ENCODE measurements at places on chromosomes 6 and 20. TPM values are rescaled to one million over a fixed set of nuclear protein-coding genes. Genes with fewer than 3 reads are reported as not detected.
A peak's percentile ranks its signal among the peaks of the same experiment; 100 is the strongest.

DNA sequence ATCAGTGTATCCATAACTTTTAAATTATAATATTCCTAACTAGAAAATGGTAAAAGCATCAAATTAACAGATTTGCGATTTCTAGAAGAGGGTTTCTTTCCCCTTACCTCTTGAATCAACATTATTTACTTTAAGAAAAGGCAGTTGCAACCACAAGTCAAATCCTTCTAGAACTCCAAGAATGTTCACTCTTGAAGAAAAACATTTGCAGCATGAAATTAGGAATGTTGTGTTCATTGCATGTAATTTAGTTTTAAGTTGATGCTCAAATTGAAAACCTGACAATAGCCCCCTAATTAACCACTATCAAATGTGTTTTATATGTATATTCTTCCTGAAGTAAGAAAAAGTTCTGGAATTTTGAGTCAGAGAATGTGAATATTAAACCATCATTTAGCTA is 2.3 kb upstream of the REV3L start:
- no peak for DNase-seq
- H3K4me3 ChIP-seq = peak overlapping the region; percentile 94
- peaks cover 10% of the 10 kb centered on the region for H3K27me3 ChIP-seq
- peaks cover 6% of the 10 kb centered on the region for H3K36me3 ChIP-seq

DNA sequence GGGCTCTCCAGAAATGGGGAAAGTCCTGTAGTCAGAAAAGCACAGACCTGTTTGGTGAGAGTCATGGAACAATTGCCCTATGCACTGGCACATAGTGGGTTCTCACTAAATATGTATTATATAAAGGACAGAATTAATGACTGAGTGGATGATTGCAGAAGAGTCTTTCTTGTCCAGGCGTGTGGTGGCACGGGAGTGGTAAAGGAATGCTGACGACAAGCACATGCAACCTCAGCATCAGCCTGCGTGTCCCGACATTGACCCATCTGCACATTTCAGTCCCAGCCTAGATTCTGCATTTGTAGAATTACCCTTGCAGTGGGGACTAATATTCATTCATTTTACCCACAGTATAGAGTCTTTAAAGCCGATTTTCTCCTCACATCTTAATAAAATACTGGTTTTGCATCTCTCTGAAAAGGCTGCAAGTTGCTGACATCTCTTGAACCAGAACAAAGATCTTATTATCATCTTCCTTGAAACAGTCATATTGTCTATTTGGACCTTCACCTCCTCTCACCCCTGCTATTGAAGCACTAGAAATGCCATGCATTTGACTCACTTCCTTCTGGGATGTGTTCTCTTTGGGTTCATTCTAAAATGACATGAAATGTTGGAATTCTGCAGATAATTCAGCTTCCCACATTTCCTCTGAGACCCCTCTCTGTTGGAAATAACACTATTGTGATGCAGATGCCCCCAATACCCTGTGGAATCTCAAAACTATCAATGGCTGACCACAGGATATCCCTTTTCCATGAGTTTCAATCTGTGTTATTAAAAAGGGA is 883.6 kb upstream of the FLRT3 start:
- H3K4me1 ChIP-seq = peaks cover 13% of the 10 kb centered on the region
- no peaks in the 10 kb centered on the region for H3K36me3 ChIP-seq
- no peak overlapping the region for H3K27ac ChIP-seq
- H3K27me3 ChIP-seq = no peaks in the 10 kb centered on the region

- peaks cover 3% of the 10 kb centered on the region for H3K4me1 ChIP-seq
- H3K36me3 ChIP-seq = no peaks in the 10 kb centered on the region
- H3K4me3 ChIP-seq = no peak overlapping the region
- H3K27me3 ChIP-seq = no peaks in the 10 kb centered on the region
- no peak for DNase-seq
These were observed 47.6 kb downstream of the CHD6 start for GRCh38 chr20:41570557-41570956.

EPB41L1 gene
- 35.8 TPM for total RNA-seq

HDGFL1 gene
- not detected for total RNA-seq

Data from neural progenitor cell (in vitro differentiated cells).